Posterior cingulate gyrus (tissue), 11 donors: ENCODE measurements at places on chromosomes 6 and 20.

GRCh38 chr20:37867289-37868195, 35.4 kb upstream of the VSTM2L start:
- DNase-seq: no peak

DNA sequence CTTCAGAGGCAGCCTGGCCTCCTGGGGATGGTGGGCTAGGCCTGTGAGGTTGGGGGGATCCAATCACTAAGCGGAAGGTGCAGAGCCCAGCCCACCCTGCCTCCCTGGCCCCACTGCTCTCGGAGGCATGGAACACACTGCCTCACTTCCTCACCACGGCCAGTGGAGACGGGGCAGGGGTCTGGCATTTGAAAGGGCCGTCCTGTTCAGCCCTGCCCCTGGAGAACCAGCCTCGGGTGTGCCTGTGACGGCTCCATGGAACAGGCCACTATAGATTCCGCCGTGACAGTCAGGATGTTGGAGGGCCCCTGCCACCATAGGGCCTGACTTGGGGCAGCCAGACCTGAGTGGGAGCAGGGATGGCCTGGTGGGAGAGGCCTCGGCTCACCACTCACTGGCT, 110.2 kb downstream of the DACT2 start:
- DNase-seq: peak; percentile 77

DNA sequence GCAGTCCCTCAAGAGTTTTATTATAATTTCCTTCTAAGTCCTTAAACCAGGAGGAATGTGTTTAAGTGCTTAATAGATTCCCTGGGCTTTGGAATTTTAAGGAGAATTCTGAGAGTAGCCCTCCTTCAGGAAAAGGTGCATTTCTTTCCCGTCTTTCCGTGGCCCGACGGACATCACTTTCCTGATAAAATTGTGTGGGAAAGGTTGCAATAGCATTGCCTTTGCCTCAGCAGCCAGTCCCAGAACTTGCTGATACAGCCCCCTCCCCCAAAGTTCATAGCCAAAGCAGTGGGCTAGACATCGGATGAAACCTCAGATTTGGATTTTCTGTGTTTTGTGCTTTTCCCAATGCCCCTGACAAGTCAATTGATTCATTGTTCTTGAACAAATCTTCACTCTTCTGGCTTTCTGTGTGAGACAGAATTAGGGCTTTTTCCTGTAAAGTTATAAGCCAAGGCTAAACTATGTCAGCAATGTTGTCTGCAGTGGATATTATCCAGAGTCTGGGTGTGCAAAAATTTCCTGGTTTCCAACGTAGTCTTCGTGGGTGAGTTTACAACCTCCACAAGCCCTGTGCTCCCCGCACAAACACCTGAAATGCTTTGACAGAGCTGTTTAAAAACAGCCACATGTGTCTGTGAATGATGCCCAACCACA, 1.1 kb upstream of the SMOC2 start:
- DNase-seq: no peak

DNA sequence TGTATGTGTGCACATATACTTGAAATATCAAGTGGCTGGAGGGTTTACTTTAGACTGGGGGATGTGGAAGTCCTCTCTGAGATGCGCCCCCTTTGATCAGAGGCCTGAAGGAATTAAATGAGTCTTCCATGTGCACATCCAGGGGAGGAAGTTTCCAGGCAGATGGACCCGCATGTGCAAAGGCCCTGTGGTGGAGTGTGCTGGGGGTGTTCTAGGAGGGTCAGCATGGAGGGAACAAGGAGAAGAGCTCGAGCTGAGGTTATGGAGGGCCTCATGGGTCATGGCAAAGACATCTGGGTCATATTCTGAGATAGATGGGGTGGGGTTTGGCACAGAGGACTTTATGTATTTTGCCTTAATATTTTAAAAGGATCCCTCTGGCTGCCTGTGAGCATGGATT, 17.7 kb upstream of the SULF2 start:
- DNase-seq: no peak

GRCh38 chr6:38168699-38169098, 349.2 kb downstream of the ZFAND3 start:
- DNase-seq: no peak

DNA sequence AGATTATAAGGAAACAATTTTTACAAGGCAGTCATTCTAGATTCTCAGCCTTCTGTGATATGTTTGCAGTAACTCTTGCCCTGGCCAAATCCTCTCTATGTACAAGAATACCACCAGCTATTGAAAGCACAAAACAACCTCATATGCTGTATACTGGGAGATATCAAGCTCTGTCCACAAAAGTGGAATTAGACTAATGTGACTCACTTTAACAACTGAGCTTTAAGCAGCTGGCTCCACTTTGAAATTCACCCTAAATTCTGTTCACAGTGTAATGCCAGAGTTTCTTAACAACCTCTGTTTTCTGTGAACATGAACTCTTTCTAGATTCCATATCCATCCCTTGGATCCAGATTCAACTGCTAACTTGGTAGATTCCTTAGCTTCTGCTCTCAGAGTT, 47.6 kb downstream of the CHD6 start:
- DNase-seq: no peak

GRCh38 chr6:55130806-55131324, 43.5 kb upstream of the HCRTR2 start:
- no peak for DNase-seq
